ENCODE measurements at places on chromosomes 4 and X. TPM values are rescaled to one million over a fixed set of nuclear protein-coding genes. Genes with fewer than 3 reads are reported as not detected.

- no peak for DNase-seq
Observed at GRCh38 chrX:112642349-112642748, 37.4 kb downstream of the LHFPL1 start.

DNA sequence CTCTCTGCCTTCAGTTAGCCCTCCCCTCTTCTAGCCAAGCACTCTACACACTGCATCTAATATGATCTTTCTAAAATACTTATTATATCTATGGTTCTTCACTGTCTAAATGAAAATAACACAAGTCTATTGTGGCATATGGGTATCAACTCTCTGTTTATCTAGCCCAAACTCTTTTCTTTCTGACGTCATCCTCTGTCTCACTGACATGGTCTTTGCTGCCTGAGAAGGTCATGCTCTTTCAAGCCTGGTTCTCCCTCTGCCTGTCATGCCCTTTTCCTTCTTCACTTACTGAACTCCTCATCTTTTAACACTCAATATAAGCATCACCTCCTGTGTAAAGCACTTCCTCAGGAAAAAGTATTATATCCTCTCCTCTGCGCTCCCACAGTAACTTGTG is 672.2 kb upstream of the CT83 start:
- DNase-seq = no peak

GRCh38 chr4:122584519-122584918 is 36.3 kb downstream of the IL21 start:
- DNase-seq = no peak

TCEAL6 gene
- not detected for total RNA-seq

DNA sequence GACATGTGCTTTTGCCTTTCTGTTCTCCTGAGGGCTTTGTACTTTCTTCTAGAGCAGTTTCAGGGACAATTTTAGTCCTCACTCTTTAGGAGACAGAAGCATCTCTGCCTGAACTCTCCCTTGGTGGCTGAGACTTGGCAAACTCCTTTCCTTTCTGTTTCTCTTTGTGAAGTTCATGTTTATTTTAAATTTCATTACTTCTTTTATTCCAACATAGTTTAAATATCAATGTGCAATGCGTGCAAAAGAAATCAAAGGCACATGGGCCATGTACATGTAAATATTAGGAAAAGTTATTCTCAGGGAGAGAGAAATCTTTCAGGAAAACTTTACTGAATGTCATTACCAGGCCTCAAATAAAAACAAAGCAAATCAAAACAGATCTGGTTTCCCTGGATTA is 177.6 kb downstream of the RNF150 start:
- DNase-seq = no peak

DNA sequence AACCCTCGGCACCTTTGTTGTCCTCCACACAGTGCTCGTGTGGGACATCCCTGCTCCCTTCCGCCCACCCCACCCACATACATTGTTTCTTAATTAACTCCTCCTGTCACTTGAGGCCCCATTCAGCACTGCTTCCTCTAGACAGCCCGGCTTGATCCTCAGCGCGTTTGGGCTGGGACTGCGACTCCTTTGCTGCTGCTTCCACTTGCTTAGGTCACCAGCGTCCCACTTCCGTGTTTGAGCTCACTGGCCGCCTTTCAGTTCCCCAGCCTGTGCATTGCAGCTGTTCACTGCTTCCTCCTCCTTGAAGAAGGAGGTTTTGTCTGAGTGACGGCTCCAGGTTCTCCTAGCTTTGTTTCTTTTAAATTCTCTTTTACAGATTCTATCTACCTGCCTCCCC is 16.1 kb downstream of the RNF4 start:
- DNase-seq = peak; percentile 49

DNA sequence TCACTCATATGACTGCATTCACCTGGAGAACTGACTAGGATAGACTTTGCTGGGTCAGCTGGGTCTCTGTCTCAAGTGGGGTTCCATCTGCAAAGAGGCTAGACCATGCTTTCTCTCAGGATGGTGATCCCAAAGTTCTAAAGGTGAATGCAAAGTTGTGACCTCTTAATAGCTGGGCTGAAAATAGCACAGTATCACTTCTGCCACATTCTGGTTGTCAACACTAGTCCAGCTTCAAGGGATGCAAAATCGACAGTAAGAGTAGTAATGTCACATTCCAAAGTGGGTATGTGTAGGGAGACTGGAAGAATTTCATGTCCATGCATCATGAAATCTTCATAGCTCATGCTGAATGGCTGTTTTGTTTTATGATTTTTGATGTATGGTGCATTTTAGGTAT is 414.6 kb downstream of the PCDH7 start:
- DNase-seq = no peak

TMPRSS11F gene
- 23.1 TPM for total RNA-seq

MAGEA6 gene
- not detected for total RNA-seq

DNA sequence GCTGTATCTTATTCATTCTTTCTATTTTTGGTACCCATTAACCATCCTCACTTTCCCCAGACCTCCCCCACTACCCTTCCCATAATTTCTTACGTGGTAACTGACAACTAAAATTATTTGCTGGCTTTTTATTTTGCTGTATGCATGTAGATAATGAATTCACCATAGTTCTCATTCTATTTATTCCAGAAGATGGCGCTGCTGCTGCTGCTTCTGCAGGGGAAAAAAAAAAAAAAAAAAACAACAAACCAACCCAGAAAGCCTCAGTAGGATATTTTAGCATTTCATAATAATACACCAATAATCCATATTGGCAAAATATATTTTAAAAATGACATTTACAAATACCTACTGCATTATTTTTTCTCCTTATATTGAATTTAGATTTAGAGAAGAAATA is 416.6 kb upstream of the MAGEB18 start:
- no peak for DNase-seq

DNA sequence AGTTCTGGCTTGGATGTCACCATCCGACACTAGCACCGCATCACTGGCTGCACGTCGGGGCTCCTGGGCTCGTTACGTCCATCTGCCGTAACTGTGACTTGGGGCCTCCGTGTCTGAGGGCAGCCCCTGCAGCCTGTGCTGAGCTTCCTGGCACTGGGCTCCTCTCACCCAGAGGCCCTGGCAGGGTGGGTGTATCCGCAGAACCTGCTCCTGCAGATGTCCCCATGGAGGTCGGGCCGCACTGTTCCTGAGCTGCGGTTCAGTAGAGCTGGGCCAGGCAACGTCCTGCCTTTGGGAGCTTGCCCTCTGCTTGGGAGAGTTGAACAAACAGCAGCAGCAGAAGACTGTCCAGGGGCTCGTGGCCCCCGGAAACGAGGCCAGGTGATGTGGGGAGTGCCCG is 71.4 kb downstream of the RGS12 start:
- DNase-seq = no peak

DNA sequence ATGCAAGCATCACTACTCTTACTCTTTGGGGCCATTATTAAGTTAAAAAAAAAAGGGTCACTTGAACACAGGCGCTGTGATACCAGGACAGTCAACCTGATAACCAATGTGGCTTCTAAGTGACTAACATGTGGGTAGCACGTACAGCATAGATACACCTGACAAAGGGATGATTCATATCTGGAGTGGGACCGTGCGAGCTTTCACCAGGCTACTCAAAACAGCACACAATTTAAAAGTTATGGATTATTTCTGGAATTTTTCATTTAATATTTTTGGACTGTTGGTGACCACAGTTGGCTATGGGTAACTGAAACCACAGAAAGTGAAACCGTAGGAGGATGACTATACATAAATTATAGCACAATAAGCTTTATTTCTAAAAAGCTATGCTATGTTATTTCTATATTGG is 113.8 kb upstream of the STIM2 start:
- DNase-seq = no peak

- no peak for DNase-seq
Observed at GRCh38 chr4:110878956-110879355, 256.1 kb upstream of the PITX2 start.

EXOSC9 gene
- 27.7 TPM for total RNA-seq

DNA sequence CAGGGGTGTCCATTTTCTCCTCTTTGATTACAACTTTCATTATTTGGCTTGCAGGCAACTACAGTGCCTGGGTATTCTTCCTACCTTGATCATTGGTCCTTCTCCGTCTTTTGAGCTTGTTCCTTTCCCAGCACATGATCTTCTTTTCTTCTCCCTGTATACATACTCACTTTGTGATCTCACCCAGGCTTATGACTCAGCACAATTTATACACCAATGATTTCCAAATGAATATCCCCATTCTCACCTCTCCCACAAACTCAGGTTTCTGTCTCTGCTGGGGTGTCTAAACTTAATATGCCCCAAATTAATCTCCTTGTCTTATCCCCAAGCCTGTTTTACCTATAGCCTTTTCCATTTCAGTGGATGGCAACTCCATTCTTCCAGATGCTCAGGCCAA is 19.5 kb upstream of the C4orf54 start:
- no peak for DNase-seq

DNA sequence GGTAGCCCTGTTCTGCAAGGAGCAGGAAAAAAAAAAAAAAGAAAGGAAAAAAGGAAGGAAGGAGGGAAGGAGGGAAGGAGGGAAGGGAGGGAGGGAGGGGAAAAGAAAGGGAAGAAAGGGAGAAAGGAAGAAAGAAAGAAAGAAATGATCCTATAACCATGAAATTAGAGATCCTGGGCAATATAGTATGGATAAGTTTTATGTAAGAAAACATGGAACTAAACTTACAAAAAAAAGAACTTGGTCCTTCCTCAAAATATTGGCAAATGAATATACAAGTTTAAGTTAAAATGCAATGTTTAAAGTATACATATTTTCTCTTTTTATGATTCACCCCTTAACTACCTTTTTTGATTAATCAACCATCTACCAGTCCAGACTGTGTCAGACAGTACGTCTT is 18.9 kb downstream of the BBS7 start:
- DNase-seq = no peak

SMIM10 gene
- total RNA-seq = not detected

GRCh38 chr4:116838609-116839008 is 246.8 kb downstream of the TRAM1L1 start:
- no peak for DNase-seq

USP27X gene
- 1.6 TPM for total RNA-seq

TLR10 gene
- total RNA-seq = 0.09 TPM

DNA sequence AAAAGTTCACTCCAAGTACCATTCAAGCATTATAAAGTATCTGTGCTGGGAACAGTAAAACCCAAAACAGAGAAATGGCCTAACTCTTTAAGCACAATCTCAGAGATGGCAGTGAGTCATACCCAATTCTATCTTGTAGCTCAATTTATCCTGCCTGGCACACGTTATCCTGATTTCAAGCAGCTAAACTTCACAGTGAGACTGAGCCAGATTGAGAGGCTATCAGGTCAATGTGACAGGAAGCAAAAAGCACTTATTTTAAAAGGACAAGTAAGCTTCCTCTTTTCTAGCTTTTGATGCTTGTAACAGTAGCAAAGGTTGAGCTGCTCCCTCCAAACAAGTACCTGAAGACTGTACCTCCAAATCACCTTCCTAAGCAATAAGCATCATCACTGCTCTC is 324.9 kb downstream of the NAF1 start:
- no peak for DNase-seq

SUPT20HL1 gene
- not detected for total RNA-seq

GRCh38 chr4:57424232-57424897 is 314.2 kb upstream of the IGFBP7 start:
- DNase-seq = no peak

DNA sequence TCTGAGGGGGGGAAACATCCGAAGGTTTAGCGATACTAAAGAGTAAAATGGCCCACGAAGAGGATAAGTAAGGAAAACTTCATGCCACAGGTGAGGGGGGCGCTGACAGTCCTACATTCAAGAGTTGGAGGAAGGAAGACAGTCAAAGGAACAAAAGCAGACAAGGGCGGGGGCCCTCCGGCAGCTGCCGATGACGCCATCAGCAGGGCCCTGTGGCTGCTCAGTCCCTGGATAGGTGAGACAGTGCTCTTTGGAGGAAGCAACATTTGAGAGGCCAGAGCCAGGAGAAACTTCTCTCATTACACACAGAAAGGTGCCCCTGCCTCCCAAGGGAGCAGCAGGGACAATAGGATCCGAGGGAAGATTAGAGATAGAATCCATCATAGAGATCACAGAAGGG is 41.5 kb downstream of the RAB40AL start:
- no peak for DNase-seq

- DNase-seq = no peak
Observed at GRCh38 chrX:119755981-119756533, 2.3 kb upstream of the SOWAHD start.

DNA sequence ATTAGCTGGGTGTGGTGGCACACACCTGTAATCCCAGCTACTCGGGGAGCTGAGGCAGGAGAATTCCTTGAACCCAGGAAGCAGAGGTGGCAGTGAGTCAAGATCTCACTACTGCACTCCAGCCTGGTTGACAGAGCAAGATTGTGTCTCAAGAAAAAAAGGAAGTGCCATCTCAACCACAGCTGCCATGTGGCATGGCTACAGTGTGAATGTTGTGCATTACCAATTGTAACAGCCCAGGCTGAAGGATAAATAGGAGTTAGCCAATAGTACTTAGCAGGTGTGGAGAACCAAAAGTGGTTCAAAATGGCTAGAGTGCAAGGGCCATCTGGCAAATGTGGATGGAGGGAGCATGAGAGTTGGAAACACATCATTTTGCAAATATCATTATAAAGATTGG is 28.9 kb downstream of the SLC25A5 start:
- DNase-seq = no peak

DNA sequence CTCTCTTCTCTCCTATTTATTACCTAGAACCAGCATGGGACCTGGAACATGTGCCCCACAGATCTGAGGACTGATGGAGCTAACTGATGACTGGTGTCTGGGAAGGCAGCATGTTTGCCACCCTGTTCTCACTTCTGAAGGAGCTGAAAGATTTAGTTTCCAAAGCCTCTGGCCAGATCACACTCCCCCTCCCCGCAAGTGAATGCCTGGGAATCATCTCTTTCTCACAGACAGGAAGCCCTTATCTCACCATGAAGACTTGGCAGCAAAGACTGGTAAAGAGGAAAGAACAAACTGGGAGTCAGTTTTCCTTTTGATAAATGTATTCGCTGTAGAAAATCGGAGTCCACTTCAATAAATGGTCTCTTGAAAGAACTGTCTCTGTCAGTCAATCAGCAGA is 21.0 kb upstream of the PCYT1B start:
- no peak for DNase-seq

LCORL gene
- 7.6 TPM for total RNA-seq

GRCh38 chr4:172683021-172683420 is 485.6 kb upstream of the GALNT7 start:
- no peak for DNase-seq

DNA sequence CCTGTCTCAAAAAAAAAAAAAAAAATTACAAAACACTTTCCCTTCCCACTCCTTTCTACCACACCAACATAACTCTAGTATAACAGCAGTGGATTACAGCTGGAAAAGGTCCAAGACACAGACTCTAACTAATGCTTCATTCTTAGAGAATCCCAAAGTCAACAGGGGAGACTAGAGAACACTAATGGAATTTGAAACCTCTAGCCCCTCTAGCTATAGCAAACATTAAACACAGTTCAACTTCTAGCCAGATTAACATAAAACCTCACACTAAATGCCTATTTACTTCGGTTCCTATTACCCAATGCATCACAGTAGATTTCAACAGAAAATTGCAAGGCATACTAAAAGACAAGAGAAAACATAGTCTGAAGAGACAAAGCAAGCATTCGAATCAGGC is 10.5 kb upstream of the DHX15 start:
- DNase-seq = no peak

- DNase-seq = no peak
Observed at GRCh38 chrX:9298221-9298620, 166.6 kb upstream of the TBL1X start.

TMA16 gene
- total RNA-seq = 20.9 TPM

GRCh38 chrX:105869701-105870100 is 47.4 kb downstream of the NRK start:
- DNase-seq = no peak
